ENCODE measurements at places on chromosomes 5 and 9.

DNA sequence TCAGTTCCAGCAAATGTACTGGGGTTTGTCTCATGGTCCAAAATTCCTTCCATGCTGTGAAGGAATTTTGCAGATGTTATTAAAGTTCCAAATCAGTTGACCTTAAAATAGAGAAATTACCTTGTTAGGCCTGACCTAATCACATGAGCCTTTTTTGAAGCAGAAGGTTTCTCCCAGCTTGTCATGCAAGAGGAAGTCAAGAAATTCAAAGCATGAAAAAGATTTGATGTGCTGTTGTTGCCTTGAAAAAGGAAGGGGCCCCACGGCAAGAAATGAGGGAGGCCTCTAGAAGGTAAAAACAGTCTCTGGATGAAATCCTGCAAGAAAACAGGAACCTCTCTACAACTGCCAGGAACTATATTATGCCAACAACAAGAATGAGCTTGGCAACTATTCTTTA is 24.2 kb upstream of the HAPLN1 start:
- DNase-seq, result no peak

DNA sequence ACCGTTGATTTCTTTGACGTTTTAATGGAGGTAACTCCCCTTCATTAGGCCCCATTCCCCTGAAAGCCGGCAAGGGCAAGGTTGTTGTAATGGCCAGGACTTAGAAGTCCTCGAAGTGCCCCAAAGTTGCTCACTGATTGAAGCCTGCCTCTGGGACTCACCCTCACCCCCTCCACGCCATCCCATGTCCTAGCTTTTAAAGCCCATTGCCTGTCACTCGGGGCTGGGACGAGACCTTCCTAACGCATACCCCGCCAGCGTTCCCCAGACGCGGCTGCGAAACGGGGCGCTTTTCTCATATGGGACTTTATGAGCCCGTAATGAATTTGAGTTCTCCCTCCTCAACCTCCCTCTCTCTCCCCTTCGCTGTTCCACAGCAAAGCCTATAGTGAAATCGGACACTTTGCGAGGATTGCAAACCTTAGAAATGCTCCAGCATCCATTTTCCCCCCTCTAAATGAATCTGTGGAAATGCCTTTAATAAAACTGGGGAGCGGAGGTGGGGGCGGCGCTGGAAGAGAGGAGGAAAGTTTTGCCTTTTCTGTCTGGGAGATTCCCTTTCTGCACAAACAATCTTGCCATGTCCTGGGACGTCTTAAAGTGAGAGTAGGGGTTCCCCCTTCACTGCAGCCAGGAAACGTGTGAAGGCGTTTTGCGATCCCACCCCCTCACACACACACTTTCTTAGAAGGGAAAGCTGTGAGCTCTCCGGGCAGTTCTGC is 1.5 kb downstream of the PAPPA start:
- no peak for DNase-seq

DNA sequence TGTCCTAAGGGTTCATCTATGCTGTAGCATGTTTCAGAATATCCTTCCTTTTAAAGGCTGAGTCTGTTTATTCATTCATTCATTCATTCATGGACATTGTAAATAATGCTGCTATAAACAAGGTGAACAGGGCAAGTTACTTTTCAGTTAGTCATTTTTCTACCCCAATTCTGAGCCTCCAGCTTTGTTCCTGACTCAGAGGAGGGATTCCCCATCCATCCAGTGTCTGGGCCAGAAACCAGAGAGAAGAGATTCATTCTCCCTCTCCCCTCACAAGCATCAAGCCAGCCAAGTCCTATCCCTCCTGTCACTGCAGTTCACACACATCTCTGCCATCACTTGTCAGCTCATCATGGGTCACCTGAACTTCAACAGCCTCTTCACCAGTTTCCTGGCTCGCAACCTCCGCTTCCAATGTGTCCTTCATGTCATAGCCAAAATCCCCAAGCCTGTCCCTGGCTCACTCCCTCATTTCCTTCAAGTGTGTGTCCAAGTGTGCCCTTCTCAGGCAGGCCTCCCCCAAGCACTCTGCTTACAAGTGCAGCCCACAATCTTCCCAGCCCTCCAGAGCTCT is 203.0 kb downstream of the TTLL11 start:
- no peak for DNase-seq

- no peak for DNase-seq
Measured at GRCh38 chr5:156121234-156121633, 205.7 kb upstream of the SGCD start.

GRCh38 chr9:2281031-2281802 is 266.1 kb downstream of the SMARCA2 start:
- no peak for DNase-seq

DNA sequence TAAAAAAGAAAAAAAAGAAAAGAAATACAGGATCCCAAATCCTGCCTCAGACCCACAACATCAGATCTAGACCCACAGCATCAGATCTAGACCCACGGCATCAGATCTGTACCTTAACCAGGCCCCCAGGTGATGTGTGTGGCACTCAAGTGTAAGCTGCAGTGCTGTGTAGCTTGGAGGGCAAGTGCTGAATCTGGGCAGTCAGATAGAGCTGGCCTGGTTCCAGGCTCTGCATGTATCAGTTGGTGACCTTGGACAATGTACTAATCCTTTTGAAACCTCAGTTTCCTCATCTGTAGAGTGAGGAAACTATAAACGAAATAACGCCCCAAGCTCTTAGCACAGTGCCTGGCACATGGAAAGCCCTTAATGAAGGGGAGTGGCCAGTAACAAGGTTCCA is 16.7 kb downstream of the COL15A1 start:
- DNase-seq, result no peak

DNA sequence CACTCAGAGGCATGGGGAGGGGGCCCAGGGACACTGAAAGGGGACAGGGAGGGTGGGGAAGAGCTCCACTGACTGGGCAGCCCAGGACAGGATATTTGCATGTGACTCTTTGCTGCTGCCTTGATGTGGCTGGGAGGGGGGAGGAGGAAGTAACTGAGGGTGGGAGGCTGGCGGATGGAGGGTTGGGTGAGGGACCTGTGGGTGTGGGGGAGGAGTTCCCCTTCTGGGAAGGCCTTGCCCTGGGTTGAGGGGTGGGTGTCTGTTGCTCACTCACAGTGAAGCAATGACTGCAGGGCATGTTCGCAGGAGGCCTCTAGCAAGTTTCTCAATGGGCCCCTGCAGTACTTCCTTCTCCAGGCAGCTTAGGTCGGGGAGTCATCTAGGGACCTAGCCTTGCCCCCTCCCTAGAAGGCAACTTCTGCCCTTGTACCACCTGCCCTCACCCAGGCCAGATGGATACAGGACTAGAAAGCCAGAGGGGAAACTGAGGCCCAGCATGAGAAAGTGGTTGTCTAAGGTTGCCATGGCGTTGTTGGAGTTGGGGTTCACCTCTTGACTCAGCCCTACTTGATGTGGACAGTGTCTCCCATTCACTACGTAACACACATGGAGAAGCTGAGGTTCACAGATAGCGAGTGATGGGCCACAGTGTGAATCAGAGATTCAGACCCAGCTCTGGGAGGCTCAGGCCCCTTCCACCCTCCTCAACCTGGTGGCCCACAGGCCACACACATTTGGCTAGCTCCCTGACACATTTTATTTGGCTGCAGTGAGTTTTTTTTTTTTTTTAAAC is 3.0 kb downstream of the GRK6 start:
- no peak for DNase-seq

DNA sequence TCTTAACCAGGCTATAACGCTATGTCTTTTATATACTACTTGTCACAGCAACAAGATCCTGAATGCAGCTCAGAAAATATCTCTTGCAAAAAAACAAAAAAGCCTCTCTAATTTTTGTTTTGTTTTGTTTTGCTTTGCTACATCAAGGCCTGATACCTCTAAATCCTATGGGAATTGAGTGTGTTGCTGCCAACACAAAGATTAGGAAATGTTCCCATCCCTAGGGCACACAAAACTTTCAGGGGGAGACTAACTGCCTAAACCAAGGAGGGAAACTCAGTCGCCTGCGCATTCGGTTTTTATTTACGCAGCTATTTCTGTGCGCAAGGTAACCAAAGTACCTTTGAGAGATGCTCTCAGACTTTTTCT is 1.7 kb downstream of the SSBP2 start:
- no peak for DNase-seq

DNA sequence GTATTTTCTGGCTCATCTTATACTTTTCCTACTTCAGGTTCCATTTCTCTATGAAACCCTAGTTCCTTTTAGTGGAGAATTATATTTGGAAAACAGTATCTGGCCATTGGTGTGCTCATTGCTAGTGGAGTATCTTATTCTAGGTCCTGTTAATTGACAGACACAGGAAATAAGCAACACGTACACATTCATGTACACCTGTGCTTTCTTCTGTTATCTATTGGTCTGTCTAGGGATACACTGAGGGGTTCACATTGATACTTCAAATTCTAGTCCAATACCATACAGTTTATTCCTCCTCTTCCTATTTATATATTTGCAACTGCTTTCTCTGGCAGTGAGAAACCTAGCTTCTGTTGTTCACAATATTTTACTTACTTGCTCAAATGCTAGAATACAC is 110.2 kb downstream of the FER start:
- no peak for DNase-seq

DNA sequence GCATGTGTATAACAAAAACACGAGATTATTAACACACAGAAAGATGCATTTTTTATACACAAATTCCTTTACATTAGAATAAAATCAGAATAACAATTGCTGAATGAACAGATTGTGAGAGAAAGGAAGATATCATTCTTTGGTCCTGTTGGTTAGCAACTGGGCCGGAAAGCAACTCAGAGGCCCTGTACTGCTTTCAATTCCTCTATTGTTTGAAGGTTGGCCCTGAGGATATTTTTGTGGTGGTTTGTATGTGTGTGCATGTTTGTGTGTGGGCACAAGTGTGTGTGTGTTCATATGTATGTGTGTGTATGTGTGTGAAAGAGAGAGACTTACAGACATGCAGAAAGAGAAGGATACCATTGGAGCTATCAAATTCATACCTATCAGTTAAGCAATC is 356.8 kb upstream of the DMAC1 start:
- DNase-seq, result no peak

DNA sequence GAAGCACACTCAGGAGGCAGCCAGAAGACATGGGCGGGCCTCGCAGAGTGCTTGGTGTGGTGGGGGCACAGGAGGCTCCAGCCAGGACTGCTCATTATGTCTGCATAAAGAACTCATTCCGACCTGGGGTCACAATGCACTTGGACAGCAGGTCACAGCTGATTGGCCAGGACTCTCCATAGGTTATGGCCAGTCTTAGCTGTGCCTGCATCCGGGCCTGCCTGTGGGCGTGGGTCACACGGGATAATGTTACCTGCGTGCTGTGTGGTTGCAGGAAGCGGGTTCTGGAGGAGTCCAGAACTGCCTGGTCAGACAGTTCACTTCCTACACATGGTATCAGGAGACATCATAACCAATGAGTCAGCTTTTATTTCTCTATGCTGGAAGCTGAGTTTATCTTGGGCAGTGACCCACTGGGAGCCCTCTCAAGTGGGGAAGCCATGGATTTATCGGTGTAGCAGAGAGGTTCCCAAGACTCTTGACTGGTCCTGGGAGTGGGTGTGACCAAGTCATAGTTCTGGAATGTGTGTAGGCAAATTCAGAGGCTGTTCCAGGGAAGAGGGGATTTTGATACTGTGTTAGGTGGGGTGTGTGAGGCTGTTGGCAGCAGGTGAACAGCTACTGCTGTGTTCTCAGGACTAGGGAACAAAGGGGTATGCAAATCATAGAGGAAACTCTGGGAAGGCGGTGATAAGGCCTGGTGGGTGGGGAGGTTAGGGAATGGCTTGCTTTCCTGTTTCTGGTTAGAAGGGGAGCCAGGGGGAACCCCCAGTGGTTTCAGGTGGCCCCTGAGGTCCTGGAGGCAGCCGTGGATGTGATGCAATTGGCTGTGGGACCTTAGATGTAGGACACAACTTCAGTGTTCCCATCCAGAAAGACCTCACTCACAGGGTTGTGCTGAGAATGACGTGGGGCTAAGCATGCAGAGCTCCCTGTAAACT is 51.3 kb downstream of the ARHGEF37 start:
- DNase-seq, result peak; percentile 65

DNA sequence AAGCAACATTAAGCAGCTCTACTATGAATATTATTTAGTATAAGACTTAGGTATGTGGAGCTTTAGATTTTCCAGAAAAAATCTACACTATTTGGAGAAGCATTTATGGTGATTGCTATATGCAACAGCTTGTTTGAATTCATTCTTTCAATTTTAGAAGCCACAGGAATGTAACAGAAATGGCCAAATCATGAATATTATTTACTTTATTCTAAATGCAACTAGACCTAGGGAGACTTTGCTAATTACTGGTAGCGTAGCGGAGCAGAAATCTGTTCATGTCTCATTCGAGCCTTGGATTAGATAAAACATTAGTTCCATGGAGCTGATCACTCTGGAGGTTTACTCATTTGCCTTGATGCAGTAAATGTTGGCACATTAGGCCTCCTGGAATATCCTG is 290.2 kb downstream of the ZNF608 start:
- no peak for DNase-seq

- no peak for DNase-seq
Measured at GRCh38 chr5:24232041-24232440, 412.7 kb downstream of the CDH10 start.

- no peak for DNase-seq
Measured at GRCh38 chr9:105048331-105048730, 120.4 kb upstream of the ABCA1 start.

GRCh38 chr5:42600441-42600840 is 156.2 kb upstream of the CCDC152 start:
- DNase-seq, result no peak

- DNase-seq, result no peak
Measured at GRCh38 chr5:179143446-179143845, 83.3 kb downstream of the ZNF354C start.

DNA sequence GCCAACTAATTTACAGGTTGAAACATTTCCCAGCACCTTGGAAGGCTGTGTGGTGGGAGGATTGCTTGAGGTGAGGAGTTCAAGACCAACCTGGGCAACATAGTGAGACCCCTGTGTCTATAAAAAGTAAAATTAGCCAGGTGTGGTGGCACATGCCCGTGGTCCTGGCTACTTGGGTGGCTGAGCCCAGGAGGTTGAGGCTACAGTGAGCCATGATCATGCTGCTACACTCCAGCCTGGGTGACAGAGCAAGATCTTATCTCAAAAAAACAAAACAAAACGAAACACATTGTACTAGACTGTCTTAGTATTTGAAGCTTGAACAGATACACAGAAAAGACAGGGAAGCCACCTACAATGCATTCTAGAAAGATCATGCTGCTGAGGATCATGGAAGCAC is 2.8 kb upstream of the HSDL2 start:
- DNase-seq, result no peak

Measured in hematopoietic multipotent progenitor cell treated with erythropoietin and hydrocortisone succinate and interleukin-3 and kit ligand, for 17 days (in vitro differentiated cells).